Muscle of arm (tissue), 14 donors: ENCODE measurements at places on chromosomes 6 and 20. TPM values are rescaled to one million over a fixed set of nuclear protein-coding genes. Genes with fewer than 3 reads are reported as not detected.
A peak's percentile ranks its signal among the peaks of the same experiment; 100 is the strongest.

Gene CTCFL
- 0.08 TPM for polyA plus RNA-seq

Gene NTSR1
- polyA plus RNA-seq: 0.18 TPM

Gene CDK19
- 18.0 TPM for polyA plus RNA-seq

Gene CTAGE9
- not detected for polyA plus RNA-seq

Gene TMC2
- not detected for polyA plus RNA-seq

Gene APMAP
- 59.4 TPM for polyA plus RNA-seq

Gene DCDC2
- 0.78 TPM for polyA plus RNA-seq

Gene DEF6
- 3.4 TPM for polyA plus RNA-seq

Gene EYA4
- 14.3 TPM for polyA plus RNA-seq

Gene C6orf15
- polyA plus RNA-seq: not detected

Gene DNAH8
- 1.1 TPM for polyA plus RNA-seq

Gene GSTA2
- polyA plus RNA-seq: 18.9 TPM

Gene NEURL2
- polyA plus RNA-seq: 13.0 TPM

Gene SYCP2L
- 6.1 TPM for polyA plus RNA-seq

Gene DDX27
- 29.4 TPM for polyA plus RNA-seq

Gene MPC1
- 52.6 TPM for polyA plus RNA-seq

- DNase-seq: no peak
Measured at GRCh38 chr20:18585134-18585533, 2.7 kb upstream of the DTD1 start.

- DNase-seq: no peak
Measured at GRCh38 chr20:1265226-1265915, 723 bp upstream of the SNPH start.

GRCh38 chr6:55239099-55239498 is 64.8 kb downstream of the HCRTR2 start:
- DNase-seq: peak; percentile 7

DNA sequence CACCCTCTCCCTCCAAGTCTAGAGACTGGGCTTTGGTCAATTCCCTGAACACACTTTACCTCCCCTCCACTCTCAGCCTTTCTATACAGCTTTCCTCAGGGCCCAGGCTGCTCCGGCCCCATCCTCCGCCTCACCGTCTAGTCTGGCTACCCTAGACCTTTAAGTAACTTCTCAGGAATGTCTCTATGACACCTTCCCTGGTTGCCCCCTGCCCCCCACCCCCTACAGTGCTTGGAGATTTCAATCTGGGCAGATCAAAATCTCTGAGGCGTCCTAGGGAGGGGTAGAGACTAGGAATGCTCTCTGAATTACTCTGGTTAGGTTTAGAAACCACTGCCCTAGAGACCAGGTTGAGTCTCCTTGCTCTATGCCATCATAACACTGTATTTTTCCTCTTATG is 6.1 kb downstream of the UBE2J1 start:
- no peak for DNase-seq

DNA sequence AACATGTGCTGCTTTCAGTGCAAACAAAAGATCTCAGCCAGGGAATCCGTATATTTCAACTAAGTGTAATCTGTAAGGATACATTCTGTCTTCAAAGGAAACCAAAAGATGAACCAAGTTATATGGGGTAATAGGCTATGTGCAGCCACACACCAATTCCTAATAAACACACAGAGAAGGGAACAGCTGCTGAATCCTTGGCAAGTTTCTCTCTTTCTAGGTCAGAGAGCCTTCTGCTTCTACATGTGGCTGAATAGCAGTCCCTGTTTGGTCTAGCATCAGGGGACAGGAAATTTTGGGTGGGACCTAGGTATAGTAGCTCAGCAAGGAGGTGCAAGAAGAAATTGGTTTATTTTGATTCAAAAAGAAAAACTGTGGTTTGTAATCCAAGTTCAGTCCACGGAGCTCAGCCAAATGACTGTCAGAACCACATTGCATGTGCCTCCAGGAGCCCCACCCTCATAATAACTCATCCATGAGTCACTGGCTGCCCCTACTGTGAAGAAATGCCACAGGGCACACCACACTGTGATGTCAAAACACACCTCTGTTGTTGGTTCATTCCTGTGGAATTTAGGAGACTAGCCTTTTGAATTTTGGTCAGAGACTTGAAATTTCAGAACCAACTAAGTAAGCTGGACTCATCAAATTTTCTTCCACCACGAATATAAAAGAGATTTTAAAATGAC is 21.1 kb downstream of the SPTLC3 start:
- DNase-seq: no peak

- no peak for DNase-seq
Measured at GRCh38 chr6:169850154-169850553, 98.7 kb downstream of the ERMARD start.

DNA sequence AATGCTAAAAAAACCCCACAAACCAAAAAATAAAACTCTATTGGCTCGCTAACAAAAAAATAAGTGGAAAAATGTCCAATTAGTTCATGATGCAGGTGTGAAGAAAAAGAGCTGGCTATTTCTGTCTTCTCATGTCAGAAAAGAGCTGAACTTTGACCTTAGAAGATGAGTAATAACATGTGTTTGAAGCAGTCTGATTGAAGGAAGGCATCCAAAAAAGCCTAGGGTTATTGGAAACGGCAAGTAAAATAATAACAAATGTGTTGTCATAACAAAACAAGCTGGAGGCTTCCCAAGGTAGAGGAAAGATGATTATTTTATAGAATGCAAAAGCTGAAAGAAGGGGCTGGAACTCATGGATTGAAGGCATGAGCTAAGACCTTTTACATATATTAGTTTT is 94.4 kb upstream of the FAM184A start:
- DNase-seq: peak; percentile 86

DNA sequence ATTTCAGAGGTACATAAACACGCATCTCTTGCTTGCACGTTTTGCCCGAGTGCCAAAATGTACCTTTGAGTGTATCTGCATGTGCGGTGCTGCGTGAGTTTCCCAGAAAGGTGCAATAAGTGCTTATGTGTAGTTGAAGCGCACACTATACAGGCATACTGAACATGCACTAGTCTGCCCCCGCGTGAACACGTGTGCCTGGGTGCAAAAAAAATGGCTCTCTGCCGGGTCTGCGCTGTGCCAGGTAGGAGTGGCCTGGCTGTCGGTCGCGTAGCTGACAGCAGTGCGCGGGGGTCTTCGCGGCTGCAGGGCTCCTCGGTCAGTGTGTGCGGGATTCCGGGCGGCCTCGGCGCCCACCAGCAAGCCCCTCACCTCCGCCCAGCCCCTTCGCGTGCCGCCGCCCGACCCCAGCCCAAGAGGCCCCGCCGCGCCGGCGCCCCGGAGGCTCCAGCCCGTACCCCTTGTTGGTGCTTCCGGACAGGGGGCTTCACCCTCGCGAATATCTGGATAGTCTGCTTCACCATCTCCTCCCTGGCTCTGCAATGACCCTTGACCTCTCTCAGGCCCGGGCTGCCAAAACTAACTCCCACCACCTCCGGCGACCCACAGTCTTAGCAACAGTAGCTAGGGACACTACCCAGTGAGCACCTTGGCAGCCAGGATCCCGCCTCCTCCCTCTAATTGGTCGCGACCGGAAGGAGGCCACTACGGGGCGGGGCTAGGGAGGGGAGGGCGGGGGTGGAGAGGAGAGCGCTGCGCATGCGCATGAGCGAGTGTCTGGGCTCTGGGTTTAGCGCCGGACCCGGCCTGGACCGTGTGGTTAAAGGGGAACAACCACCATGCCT is at the start of gene KIF6:
Gene KIF6, minus strand, starts transcription at position 622 of the 845 bp plus-strand sequence. Its CDS starts 98 bp downstream, at position 524.
- peak; percentile 92 for DNase-seq

DNA sequence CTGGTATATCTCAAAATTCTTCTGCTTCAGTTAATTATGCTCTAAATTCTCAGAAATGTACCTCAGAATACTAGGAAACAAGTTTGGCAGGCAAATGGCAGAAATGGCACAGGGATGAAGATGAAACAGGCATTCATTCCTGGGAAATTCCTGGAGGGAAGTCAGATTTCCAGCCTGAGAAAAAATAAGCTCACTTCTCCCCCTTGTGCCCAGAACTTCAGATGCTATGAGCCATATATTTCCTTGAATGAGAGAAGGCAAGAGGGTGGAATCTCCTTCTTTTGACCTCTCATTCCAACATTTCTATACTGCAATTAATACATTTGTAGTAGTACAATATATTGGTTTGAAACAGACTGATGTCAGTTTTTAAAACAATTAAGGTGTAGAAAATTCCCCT is 22.8 kb downstream of the RGS17 start:
- no peak for DNase-seq

DNA sequence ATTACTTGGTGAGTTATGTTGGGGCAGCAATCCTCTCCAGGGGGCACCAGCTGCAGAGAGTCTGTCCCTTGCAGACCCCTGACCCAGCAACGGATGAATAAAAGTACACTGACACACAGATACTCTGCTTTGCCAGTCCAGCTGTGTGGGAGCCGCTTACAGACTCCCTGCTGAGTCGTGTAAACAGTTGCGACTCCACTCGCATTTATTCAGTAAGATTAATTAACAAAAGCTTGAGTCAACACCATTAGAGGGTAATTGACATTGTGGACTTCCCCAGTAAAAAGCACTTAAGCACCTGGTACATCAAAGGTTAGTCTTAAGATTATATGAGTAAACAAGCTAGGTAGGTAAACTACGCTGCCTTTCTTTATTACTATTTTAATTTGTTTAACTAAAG is 92.0 kb upstream of the TMEM181 start:
- DNase-seq: no peak

DNA sequence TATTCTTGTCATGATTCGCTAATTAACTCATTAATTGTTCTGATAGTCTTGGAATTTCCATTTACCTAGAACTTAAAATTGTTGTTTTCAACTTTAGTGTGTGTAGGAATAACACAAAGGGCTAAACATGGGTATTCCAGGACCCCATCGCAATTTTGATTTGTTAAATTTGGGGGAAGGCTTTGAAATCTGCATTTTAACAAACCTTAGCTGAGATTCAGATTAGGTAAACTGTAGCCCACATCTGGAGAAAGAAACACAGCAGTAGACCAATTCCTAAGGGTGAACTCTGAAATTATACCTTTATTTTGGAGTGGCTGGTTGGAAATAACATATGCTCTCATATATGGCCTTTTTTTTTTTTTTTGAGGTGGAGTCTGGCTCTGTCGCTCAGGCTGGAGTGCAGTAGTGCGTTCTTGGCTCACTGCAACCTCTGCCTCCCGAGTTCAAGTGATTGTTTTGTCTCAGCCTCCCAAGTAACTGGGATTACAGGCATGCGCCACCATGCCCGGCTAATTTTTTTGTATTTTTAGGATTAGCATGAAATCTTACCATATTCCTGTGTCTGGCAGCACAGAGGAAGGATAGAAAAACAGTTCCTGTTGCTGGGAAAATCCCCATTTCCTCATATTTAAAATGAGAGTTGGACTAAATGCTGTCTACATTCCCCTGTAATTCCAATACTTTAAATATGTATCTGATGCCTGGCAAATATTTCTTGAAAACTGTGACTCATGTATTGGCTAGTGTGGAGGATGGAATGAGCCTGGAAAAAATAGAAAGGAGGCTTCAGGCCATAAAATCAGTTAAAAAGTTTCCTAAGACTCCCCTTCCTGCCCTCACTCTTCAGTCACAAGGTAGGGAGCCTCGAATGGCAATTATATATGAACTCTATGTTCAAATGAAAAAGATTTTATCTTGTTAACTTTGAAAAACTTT is 96.7 kb upstream of the FAM184A start:
- DNase-seq: no peak

DNA sequence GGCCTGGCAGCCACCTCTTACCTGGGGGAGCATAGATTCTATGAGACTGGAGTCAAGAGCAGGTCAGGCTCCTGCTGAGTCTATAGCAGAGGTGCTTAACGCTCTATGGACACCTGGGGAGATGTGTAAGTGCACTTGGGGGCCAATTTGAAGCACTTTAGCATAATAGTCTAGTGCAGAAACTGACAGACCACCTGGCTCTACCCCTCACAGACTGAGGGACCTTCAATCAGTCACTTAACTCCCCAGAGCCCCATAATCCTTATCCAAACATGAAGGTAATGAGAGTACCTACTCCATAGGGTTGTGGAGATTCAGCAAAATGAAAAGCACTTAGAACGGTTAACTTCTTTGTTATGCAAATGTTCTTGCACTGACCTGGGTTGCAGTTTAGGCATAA is 87.3 kb upstream of the SLC22A16 start:
- no peak for DNase-seq

- no peak for DNase-seq
Measured at GRCh38 chr20:38198238-38198861, 33.3 kb upstream of the TGM2 start.

GRCh38 chr20:44837946-44838345 is 27.6 kb upstream of the RIMS4 start:
- DNase-seq: peak; percentile 26

- peak; percentile 41 for DNase-seq
Measured at GRCh38 chr20:49508435-49509199, 26.1 kb upstream of the KCNB1 start.

- DNase-seq: no peak
Measured at GRCh38 chr6:1184318-1184717, 127.6 kb upstream of the FOXQ1 start.

GRCh38 chr20:61178551-61179071 is 73.5 kb upstream of the CDH4 start:
- DNase-seq: no peak

DNA sequence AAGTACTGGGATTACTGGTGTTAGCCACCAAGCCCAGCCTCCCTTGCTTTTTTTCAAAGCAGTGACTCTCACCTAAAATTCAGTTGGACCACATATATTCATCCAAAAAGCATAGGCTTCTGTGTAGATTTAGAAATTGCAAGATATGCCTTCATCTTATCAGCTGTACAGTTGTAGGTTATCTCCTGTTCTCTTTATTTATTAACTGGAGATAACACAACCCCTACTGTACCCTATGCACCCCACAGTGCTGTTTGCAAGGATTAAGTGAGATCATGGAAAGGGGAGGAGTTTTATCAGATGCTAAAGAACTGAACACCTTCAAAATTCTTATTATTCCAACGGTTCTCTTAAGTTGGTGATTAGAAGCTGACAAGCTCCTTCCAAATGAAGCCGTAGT is 164.4 kb upstream of the JARID2 start:
- no peak for DNase-seq

DNA sequence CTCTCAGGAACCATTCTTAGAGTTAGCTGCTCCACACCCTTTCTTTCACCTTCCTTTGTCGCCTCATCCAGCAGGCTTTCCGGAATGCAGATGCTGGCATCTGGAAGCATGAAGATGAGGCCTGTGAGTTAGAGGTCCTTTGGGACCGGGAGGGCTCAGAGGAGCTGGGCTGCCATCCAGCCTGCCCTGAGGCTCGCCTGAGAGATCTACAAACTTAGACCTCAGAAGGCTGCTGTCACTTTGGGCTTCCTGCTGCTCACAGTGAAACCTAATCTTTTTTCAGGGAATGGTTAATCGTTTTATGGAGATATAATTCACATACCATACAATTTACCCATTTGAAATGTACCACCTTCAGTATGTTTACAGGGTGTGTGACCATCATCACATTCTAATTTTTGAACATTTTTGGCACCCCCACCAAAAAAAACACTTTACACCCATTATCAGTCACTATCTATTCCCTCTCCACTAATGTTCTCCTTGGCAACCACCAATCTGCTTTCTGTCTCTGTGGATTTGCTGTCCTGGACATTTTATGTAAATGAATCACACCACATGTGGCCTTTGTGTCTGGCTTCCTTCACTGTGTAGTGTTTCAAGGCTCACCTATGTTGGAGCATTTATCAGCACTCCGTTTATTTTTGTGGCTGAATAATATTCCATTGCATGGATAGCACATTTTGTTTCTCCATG is 20.0 kb upstream of the MPC1 start:
- no peak for DNase-seq

GRCh38 chr6:41531591-41532582 is 14.3 kb upstream of the FOXP4 start:
- DNase-seq: no peak
